ENCODE measurements at places on chromosomes 13 and 19.

- DNase-seq = no peak
Measured at GRCh38 chr19:50663482-50663790, 14.2 kb downstream of the C19orf81 start.

- no peak for DNase-seq
Measured at GRCh38 chr19:6719540-6719861, 949 bp downstream of the C3 start.

DNA sequence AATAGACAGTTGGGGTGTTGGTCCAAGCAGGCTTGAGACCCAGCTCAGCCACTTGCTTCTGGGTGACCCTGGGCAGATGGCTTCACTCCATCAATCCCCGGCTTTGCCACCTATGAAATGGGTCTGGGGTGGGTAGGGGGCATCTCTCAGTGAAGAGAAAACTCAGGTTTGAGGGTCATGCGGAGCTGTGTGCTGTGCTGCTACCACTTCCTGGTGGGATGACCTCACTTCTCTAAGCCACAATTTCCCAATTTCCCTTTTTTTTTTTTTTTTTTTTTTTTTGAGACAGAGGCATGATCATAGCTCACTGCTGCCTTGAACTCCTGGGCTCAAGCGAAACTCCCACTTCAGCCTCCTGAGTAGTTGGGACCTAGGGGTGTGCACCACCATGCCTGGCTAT lies 4.6 kb upstream of the PLAUR start:
- DNase-seq = no peak

- DNase-seq = peak; percentile 66
Measured at GRCh38 chr13:77810430-77810829, 108.2 kb downstream of the EDNRB start.

- no peak for DNase-seq
Measured at GRCh38 chr13:30457306-30457891, 8.3 kb downstream of the HMGB1 start.

Measured in lung microvascular endothelial cell (primary cell).